ENCODE measurements at places on chromosomes 16 and 17. TPM values are rescaled to one million over a fixed set of nuclear protein-coding genes. Genes with fewer than 3 reads are reported as not detected.

The KRT39 gene
- not detected for total RNA-seq

The HSD3B7 gene
- total RNA-seq, result 4.1 TPM

The KRT24 gene
- 3.4 TPM for total RNA-seq

The ENPP7 gene
- total RNA-seq, result not detected

The IL17C gene
- not detected for total RNA-seq

The ABCA5 gene
- total RNA-seq, result 17.1 TPM

The SOX15 gene
- total RNA-seq, result 38.7 TPM

The LLGL1 gene
- 31.9 TPM for total RNA-seq

The ATF7IP2 gene
- total RNA-seq, result 7.9 TPM

The SLC35G6 gene
- not detected for total RNA-seq

The NECAB2 gene
- not detected for total RNA-seq

The SHCBP1 gene
- 0.34 TPM for total RNA-seq

The MAP3K3 gene
- 9.9 TPM for total RNA-seq

The PRAC1 gene
- total RNA-seq, result not detected

The ACSM5 gene
- not detected for total RNA-seq

The TBC1D3E gene
- not detected for total RNA-seq

The HCRT gene
- total RNA-seq, result not detected

The CCDC78 gene
- total RNA-seq, result 1.0 TPM

The KRTAP9-8 gene
- total RNA-seq, result not detected

The TTLL6 gene
- total RNA-seq, result not detected

The PRDM7 gene
- total RNA-seq, result not detected

The LPO gene
- total RNA-seq, result 0.21 TPM

The CD79B gene
- total RNA-seq, result not detected

The MYLK3 gene
- under 0.01 TPM for total RNA-seq

The DHRS13 gene
- 10.0 TPM for total RNA-seq

The TBC1D3B gene
- 3.2 TPM for total RNA-seq

The KRTAP16-1 gene
- not detected for total RNA-seq

The NLRC5 gene
- total RNA-seq, result 2.4 TPM

The EPOP gene
- 2.6 TPM for total RNA-seq

The TMEM235 gene
- not detected for total RNA-seq

The CCDC200 gene
- not detected for total RNA-seq

The GALR2 gene
- not detected for total RNA-seq

The CIBAR2 gene
- total RNA-seq, result not detected

The SCIMP gene
- total RNA-seq, result not detected

The HEATR9 gene
- total RNA-seq, result not detected

The CCL16 gene
- total RNA-seq, result not detected

The ARHGAP44 gene
- total RNA-seq, result 4.1 TPM

The GPR142 gene
- total RNA-seq, result not detected

The CFAP52 gene
- 0.07 TPM for total RNA-seq

The FLYWCH2 gene
- total RNA-seq, result 52.8 TPM

The TTYH2 gene
- total RNA-seq, result 3.8 TPM

The TERF2IP gene
- 38.3 TPM for total RNA-seq

The SLC5A11 gene
- total RNA-seq, result not detected

The SPN gene
- total RNA-seq, result not detected

The TBC1D3C gene
- not detected for total RNA-seq

The ZNF500 gene
- total RNA-seq, result 5.8 TPM

The CACNG4 gene
- total RNA-seq, result 0.07 TPM

The TBX6 gene
- total RNA-seq, result 0.85 TPM

The NFATC2IP gene
- 19.8 TPM for total RNA-seq

The CES5A gene
- not detected for total RNA-seq

The TADA2A gene
- 19.5 TPM for total RNA-seq

The ABCC6 gene
- total RNA-seq, result under 0.01 TPM

The CD68 gene
- total RNA-seq, result 8.3 TPM

The ZPBP2 gene
- total RNA-seq, result not detected

The OR4D1 gene
- not detected for total RNA-seq

The PPY gene
- not detected for total RNA-seq

The KRT36 gene
- not detected for total RNA-seq

The CDH15 gene
- total RNA-seq, result 0.34 TPM

The ZSCAN10 gene
- not detected for total RNA-seq

Data from nasal cavity respiratory epithelium epithelial cell of viscerocranial mucosa (primary cell).